H4 (cell line): ENCODE measurements at places on chromosomes 2 and 18. TPM values are rescaled to one million over a fixed set of nuclear protein-coding genes. Genes with fewer than 3 reads are reported as not detected.

SLC66A2 gene
- 17.4 and 25.6 TPM in 2 replicates for total RNA-seq

CCDC68 gene
- total RNA-seq: not detected in 2 replicates

RNU2-63P gene
- not detected in 2 replicates for total RNA-seq

CPS1 gene
- total RNA-seq: 19.3 and 30.4 TPM in 2 replicates

CGREF1 gene
- 0.31 TPM in 1 of 2 replicates, not detected in the other for total RNA-seq

SOWAHC gene
- 2.7 and 4.0 TPM in 2 replicates for total RNA-seq

SLC4A5 gene
- 0.02 and 0.23 TPM in 2 replicates for total RNA-seq

ABCG8 gene
- not detected in 2 replicates for total RNA-seq

LDLRAD4 gene
- 5.5 and 6.9 TPM in 2 replicates for total RNA-seq

KCNK3 gene
- 0.12 and 2.1 TPM in 2 replicates for total RNA-seq

NEU4 gene
- not detected in 2 replicates for total RNA-seq

WDR33 gene
- 11.1 and 29.9 TPM in 2 replicates for total RNA-seq

CLEC4F gene
- total RNA-seq: not detected in 2 replicates
